MCF 10A (cell line): ENCODE measurements at places on chromosomes 2 and 18.

DNA sequence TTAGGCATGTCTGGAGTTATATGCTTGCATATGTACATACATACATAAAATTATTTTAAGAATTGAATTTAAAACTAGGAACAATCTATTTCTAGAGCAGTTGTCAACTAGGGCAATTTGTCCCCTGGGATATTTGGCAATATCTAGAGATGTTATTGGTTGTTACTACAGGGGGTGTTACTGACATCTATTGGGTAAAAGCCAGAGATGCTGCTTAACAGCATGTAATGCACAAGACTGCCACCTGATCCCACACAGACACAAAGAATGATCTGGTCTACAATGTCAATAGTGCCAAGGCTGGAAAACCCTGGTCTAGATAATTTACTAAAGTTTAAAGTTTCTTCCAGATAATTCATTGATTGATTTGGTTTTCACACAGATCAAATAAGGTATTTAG, 185.3 kb downstream of the NYAP2 start:
- no peak for DNase-seq

GRCh38 chr2:3219536-3219935, 158.1 kb downstream of the EIPR1 start:
- DNase-seq = no peak

GRCh38 chr2:222931659-222932058, 70.8 kb downstream of the ACSL3 start:
- DNase-seq = no peak

DNA sequence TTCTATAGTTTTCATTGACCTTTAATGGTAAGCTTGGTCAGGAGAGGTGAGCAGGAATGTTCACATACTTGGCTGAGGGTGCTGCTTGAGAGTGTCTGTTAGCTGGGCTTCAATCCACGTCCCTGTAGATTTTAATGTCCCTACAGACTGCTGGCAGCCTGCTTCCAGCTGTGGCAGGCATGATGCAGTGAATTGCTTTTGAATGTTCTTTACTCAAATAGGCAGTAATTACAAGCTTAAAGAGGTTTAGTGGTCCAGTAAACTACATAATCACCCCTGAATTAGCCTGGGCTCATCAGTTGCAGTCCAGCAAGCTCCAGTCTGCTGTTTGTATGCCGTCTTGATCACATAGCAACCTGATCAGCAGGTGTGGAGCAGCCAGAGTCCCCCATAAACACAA, 102.1 kb downstream of the MEIS1 start:
- DNase-seq = no peak

DNA sequence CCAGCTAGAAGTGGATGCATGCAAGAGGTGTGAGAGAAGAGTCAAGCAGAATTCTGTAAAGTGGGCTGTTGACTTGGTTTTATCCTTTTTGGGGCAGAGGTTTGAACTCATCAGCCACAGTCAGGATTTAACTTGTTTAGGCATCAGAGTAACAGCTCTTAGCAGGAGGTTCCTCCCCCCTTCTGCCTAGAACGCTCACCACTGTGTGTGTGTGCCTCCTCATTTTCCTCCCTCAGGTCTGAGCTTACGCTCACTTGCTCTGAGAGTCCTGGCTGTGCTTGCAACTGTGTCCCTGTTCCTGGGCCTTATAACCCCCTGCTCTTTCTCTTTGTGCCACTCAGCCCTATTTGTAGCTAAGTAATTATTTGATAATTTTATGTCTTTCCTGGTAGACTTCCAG, 167.9 kb downstream of the TMEM182 start:
- no peak for DNase-seq

GRCh38 chr2:225122583-225123486, 80.6 kb upstream of the DOCK10 start:
- peak; percentile 45 for DNase-seq

DNA sequence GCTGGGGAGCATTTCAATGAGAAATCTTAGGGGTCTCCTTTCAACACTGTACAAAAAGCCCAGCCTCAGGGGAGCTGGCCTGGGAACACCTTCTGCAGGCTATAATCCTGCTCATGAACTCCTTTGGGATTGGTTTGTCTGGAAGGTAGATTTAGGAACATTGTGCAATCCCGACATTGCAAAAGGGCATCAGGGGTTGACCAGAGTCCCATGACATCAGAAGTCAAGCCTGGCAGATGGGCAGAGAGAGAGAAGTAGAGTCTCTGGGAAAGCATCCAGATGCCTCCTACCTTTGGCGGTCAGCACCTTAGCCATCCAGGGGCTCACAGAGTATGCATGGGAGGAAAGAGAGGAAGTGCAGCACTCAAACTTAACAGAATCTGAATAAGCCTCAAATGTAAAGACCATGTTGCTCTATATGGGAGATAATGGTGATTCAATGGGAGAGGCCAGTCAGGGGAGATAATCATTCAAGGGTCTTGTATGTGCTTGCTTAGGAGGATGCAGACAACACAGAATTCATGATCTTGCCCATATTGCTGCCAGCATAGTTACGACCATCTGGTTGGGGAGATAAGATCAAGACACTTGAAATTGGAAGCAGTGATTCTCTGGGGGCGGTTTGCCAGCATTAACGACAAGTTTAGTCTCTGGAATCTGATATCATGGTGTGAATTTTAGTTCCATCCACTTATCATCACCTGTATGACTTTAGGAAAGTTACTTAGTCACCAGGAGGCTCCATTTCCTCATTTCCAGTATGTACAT, 58.3 kb upstream of the UPP2 start:
- peak; percentile 47 for DNase-seq

GRCh38 chr2:107107351-107107750, 221.4 kb upstream of the ST6GAL2 start:
- DNase-seq = no peak

GRCh38 chr2:191601060-191601459, 76.9 kb upstream of the NABP1 start:
- peak; percentile 16 for DNase-seq

DNA sequence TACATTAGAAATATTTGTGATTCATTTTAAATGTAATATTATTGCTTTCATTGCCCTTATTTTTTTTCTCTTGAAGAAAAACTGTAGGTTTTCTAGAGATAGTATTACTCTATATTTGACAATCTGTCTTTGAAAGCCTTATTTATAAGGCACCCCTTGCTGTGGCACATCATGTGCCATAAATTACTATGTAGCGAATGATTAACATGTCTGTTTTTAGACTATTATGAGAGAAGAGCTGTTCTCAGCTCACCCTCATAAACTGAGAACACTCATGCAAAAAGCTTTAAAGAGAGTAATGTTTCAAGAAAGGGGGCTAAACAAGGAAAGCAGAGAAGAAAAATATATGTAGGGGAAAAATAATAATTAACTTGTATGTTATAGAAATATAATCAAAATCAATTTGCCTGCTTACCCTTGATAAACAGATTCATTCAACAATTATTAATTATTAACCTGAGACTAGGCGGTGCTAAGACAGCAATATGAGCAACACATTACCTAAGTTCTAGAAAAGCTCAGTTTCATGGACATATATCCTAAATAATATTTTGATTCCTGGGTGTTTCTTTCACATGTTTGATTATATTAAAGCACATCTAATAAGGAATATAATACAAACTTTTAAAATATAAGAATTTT, 69.0 kb downstream of the RAB3GAP1 start:
- no peak for DNase-seq

- DNase-seq = no peak
Measured at GRCh38 chr2:43469713-43470112, 126.1 kb downstream of the THADA start.

GRCh38 chr2:211822686-211823335, 715.8 kb downstream of the ERBB4 start:
- DNase-seq = no peak

GRCh38 chr2:193520709-193521458, 1326.2 kb upstream of the TMEFF2 start:
- no peak for DNase-seq

GRCh38 chr2:239612133-239612532, 211.3 kb upstream of the HDAC4 start:
- DNase-seq = no peak

DNA sequence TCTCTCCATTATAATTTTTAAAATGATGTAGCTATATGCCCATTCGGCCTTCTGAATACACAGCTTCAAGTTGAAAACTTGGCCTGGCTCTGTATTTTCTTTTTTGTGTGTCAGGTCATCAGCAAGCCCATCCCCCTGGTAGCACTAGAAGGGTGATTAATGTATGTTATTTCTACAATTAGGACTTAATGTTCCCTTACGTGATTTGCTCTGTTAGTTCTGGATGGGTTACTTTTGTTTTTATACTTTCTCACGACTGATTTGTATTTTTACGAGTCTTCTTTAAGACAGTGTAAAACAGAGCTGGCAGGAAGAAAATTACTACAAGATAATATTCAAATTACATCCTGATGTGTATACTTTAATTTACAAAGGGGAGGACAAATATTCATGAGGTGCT, 88.4 kb upstream of the RGPD4 start:
- no peak for DNase-seq

DNA sequence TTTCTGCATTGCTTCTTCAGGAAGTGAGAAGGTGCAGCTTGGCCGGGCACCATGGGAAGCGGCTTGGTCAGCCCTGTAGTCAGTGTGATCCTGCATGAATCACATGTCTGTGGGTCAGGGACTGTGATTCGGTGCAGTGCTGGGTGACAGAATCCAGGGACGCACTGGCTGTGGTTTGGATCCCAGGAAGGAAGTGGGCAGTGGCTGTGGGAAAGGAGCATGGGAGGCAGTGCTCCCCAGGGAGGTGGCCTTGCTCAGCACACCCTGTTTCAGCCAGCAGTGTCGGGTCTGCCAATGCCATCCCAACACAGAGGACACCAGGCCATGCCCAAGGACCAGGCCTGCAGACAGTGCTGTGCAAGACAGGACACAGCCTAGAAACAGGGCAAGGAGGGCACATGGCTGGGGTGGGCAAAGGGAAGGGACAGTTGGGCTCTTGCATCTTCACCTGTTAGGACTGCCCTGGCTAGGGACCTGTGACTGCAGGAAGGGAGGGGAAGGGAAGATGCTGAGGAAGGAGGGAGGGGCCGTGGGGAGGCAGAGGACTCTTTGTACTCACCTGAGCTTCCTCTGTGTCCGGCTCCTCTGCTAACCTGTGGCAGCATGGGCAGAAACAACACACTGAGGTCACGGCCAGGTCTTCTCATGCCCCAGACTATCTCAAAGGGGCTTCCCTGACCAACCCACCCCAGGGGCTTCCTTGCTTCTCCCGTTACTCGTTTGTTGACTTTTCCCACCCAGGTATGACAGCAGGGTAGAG, 37.2 kb upstream of the DNMT3A start:
- peak; percentile 13 for DNase-seq

DNA sequence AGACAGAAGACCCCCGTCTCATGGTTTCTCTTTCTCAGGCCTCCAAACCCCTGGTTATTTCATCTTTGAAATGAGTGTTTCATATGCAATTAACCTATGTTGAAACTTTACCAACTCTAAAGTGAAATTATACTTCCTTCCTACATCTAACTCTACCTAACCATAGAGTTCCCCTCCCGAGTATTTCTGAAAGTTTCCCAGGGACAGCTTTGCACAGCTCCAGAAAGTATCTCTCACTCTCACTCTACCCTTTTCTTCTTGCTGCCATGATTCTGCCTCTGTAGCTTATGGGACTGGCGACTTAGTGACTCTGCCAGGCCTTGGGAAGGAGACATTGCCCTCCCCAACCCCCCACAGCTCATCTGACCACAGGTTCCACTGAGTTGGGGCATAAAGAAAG, 107.9 kb downstream of the B3GNT2 start:
- DNase-seq = no peak

DNA sequence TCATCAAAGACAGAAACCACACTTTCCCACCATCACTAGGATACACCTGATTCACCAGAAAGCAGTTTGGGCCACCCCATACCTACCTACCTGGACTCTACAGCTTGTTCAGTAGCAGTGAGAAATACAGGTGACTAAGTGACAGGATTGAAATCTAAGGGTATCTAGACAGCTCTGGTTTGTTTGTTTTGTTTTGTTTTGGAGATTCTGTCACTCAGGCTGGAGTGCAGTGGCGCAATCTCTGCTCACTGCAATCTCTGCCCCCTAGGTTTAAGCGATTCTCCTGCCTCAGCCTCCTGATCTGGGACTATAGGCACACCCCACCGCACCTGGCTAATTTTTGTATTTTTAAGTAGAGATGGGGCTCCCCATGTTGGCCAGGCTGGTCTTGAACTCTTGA, 3.1 kb downstream of the TTC21B start:
- no peak for DNase-seq

DNA sequence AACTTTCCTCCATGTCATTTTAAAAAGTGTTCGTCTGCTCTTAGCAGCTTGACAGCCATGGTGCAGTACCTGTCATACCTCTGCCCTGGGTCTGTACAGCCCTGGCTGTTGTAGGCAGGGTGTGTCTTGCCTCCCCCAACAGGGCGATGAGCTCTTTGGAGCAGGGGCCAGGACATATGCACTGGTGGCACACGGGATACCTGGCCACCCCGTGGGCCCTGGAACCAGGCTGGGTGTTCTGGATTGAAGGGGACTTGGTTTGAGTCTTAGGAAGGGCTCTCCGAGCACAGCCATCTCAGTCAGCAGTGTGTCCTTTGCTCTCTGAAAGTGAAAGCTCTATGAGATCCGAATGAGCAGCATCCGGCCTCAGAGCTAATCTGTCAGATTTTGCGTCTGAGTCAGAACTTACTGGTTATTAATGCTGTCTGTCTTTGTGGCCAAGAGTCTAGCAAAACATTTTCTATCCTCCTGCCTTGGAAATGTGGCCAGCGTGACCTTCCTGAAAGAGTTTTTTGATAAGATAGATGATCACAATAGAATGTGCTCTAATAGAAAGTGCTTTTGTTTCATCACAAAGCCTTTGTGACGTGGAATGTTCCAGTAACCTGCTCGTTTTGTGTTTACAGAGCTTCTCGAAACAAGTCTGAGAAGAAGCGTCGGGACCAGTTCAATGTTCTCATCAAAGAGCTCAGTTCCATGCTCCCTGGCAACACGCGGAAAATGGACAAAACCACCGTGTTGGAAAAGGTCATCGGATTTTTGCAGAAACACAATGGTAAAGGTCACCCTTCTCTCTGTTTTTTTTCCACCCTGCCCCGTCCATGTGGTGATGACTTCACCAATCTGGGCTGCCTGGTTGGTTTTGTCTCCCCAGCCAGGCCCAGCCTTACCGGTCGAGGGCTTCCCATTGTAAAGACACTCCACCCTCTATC, 77.3 kb upstream of the RPL31 start:
- no peak for DNase-seq

GRCh38 chr2:55929476-55929875, 5.9 kb upstream of the EFEMP1 start:
- no peak for DNase-seq

GRCh38 chr2:234804704-234805103, 147.1 kb upstream of the SH3BP4 start:
- DNase-seq = no peak

DNA sequence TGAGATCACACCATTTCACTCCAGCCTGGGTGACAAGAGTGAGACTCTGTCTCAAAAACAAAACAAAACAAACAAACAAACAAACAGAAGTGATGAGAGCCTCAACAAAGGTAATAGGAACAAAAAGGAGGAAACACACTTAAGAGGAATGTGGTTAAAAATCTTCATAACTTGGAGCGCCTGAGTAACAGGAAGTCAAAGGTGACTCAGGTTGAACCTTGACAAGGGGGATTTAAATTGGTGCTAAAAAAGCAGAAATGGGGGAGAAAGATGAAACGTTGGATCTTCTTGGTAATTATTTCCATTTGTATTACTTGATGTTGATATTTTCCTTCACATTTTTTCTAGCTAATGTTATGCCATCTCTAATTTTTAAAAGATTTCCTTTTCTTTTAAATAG, 318.5 kb upstream of the TCF4 start:
- no peak for DNase-seq

GRCh38 chr18:80157708-80158343, 48.8 kb downstream of the ADNP2 start:
- peak; percentile 74 for DNase-seq

GRCh38 chr2:235027558-235028214, 75.9 kb downstream of the SH3BP4 start:
- DNase-seq = peak; percentile 92
